ENCODE measurements at places on chromosomes 6 and 20.

- no peak for DNase-seq
Measured at GRCh38 chr20:44615876-44616603, 33.7 kb downstream of the PKIG start.

GRCh38 chr20:59632541-59633113 lies 28.3 kb downstream of the PHACTR3 start:
- DNase-seq: no peak

DNA sequence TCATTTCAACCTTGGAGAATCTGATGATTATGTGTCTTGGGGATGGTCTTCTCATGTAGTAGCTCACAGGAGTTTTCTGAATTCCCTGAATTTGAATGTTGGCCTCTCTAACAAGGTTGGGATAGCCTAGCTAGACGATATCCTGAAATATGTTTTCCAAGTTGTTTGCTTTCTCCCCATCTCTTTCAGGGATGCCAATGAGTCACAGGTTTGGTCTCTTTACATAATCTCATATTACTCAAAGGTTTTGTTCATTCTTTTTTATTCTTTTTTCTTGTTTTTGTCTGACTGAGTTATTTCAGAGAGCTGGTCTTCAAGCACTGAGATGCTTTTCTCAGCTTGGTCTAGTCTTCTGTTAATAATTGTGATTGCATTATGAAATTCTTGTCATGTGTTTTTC lies 42.7 kb upstream of the COL9A1 start:
- no peak for DNase-seq

GRCh38 chr20:24289737-24290481 lies 179.5 kb upstream of the SYNDIG1 start:
- no peak for DNase-seq

GRCh38 chr6:91864911-91865310 lies 1278.0 kb upstream of the MAP3K7 start:
- DNase-seq: no peak

- DNase-seq: no peak
Measured at GRCh38 chr6:83365931-83366330, 64.9 kb downstream of the ME1 start.

GRCh38 chr6:106194949-106195921 lies 109.1 kb downstream of the PRDM1 start:
- DNase-seq: peak; percentile 67
